ENCODE measurements at places on chromosomes 1 and 21.

GRCh38 chr1:164382384-164382783 is 176.6 kb upstream of the PBX1 start:
- no peak for DNase-seq

DNA sequence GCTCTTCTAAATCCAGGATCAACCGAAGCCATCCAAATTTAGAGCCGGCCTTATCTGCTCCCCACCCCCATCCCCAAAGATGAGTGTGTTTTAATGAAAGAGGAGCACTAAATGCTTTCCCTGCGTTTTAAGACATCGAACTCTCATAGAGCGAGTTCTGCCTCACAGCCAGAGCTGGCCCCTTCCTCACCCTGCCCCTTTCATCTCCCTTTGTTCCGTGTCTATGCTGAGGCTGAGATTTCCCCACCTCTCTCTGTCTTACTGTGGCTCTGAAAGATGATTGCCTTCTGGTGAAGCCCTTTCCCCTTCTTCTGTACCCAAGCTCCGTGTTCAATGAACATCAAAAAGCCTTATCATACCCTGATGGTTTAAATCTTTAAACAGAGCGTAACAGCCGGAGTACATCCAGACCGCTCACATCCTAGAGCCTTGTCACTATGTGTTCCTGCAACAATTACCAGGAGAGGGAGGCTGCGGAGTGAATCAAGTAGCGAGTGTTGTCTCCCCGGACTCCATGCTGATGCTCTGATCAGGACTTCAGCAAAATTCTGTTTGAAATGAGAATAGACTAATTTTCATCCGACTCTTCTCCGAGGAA is 110.1 kb downstream of the ZNF326 start:
- DNase-seq = no peak

DNA sequence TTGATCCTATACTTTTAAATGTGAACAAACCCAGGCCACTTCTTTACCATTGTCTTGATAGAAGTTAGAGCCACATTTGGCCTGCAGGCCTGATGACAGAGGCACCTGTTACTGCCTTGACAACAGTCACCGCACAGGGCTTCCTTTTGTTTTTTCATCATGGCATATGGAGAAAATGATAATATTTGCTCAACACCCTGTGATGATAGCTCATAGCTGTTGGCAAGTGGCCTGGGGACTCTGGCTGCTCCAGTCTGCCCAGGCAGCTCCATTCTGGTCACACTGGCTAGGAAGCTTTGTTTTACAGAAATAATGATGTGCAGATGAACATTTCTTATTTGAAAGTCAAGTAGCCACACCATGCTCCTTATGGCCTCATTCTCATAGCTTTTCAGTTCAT is 89.6 kb upstream of the GPR88 start:
- no peak for DNase-seq

DNA sequence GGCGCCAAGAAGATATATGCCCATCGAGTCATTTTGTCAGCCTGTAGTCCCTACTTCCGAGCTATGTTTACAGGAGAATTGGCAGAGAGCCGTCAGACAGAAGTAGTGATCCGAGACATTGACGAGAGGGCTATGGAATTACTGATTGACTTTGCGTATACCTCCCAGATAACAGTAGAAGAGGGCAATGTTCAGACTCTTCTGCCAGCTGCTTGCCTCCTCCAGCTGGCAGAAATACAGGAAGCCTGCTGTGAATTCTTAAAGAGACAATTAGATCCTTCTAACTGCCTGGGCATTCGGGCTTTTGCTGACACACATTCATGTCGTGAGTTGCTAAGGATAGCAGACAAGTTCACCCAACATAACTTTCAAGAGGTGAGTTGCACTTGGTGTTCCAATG is 19.1 kb downstream of the KLHL20 start:
- no peak for DNase-seq

DNA sequence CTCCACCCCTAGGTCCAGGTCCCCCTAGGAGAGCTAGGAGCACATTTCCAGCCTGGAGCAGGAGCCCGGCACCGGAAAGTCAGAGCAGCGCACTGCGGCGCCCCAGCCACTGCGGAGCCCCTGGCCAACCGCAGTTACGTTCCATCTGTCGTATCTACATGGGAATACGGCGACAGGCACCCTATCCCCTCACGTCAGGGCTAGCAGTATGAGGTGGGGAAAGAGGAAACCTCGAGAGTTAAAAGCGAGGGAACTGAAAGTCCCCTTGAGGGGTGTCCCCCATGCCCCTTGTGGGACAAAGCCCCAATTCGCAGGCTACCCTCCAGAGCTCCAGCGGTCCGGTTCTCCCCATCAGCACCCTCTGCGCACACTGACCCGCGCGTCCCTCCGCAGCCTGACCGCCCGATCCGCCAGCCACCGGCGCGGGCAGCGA is 995 bp downstream of the COLGALT2 start:
- DNase-seq = no peak

GRCh38 chr1:229985613-229986010 is 81.4 kb upstream of the GALNT2 start:
- no peak for DNase-seq

GRCh38 chr1:93770640-93771039 is 89.0 kb upstream of the BCAR3 start:
- no peak for DNase-seq
